ENCODE measurements at places on chromosomes 1 and 21.

- no peak for DNase-seq
Measured at GRCh38 chr1:116159611-116160010, 48.4 kb downstream of the MAB21L3 start.

DNA sequence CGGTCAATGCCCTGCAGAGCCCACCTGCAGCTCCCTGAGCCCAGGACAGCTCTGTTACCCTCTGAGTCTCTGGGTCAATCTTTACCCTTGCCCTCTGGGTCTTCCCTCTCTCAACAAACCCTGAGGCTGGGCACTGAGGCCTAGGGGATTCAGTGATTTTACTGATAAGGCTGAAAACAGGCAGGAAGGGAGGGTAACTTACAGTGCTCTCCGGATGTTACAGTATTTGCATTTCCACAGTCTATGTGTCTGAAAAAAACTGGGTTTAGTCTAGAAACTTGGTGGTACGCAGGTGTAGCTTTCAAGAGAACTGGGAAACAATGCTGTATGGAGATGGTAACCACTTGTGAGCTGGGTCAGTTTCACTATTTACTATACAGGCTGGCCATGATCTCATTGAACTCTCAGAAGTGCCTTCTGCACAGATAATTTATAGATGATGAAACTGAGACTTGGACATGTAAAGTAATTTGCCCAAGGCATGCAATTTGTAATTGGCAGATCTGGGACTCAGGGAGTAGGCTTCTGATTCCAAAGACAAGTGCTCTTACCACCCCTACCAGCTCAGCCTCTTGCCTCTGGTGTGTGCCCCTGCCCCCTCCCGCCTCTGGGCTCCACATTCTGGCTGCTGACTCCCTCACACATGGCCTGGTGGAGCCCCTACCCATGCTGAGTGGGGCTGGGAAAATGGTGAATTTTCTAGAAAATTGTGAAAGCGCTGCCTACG is 48.8 kb downstream of the TENT5C start:
- DNase-seq = peak; percentile 48

DNA sequence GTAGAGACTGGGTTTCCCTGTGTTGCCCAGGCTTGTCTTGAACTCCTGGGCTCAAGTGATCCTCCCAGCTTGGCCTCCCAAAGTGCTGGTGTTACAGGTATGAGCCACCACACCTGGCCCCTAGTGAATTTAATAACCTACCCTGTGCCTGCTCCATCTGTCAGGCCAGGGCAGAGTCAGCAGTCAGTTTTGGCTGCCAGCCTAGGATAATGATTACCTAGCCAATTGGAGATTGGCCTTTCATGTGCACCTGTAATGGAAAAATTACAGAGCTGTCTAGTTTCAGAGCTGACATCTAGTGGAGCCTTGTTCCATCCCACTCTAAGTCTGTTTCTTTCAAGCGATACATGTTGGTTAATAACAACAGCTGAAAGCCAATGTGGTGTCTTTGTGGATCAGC is 92.0 kb downstream of the DIRAS3 start:
- no peak for DNase-seq

DNA sequence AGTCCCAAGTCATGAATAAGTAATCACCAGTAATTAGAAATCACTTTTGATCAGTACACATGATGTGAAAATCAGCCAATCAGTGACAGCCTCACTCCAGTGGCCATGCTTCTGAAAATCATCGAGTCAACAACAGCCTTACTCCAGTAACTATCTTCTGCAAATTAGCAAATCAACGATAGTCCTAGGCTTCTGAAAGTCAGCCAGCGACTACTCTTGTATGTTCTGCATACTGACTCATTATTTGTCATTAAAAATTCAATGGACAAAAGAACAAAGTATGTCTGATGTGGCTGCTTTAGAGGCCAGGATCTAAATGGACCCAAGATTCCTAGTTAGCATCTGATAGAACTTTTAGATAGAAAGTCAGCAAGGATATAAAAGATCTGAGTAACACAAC is 102.5 kb downstream of the GPR52 start:
- no peak for DNase-seq

DNA sequence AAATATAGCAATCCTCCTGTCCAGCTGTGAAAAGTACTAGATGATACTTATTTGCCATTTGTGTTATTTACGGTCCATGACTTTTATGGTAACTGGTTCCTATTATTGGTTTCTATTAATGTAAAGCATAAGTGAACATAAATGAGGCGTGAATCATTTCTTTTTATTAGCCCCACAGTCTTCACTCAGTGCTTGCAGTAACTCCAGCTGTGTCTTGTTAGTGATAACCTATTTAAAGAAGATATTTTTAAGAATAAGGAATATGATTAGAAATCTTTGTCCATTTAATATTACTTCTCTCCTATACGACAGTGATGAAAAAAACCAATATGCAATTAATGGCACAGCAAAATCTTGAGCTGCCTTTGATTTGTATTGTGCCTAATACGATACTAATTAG is 149.9 kb downstream of the SPATA17 start:
- no peak for DNase-seq

DNA sequence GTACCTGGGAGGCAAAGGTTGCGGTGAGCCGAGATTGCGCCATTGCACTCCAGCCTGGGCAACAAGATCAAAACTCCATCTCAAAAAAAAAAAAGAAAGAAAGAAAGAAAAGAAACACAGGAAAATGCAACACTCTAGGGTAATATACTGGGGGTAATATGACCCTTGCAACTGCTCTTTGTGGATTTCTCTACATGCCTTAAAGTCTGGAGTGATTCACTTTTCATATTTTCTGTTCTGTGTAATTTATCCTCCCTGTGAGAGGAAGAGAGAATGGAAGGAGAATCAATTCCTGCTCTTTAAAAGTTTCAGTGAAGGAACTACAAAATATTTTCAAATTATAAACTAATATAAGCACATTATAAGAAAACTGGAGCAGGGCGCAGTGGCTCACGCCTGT is 22.7 kb downstream of the RIT1 start:
- DNase-seq = no peak

DNA sequence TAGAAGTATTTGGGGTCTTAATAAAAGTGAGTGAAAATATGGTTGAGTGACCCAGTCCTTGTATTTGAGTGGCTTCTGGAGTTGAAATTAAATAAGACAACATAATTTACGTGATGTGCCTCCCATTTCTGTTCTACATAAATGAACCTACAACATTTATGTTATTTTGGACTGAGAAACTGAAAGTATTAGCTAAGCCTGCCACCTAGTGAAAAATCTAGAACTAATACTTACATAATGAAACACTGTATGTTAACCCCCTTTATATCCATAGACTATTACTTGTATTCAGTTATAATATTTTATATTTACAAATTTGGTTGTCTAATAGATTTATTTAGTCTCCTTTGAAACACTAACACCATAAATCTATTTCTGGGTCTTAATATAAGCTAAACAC is 298.9 kb downstream of the KCNT2 start:
- peak; percentile 70 for DNase-seq

GRCh38 chr21:22965455-22966135 is 1967.4 kb downstream of the NCAM2 start:
- no peak for DNase-seq

DNA sequence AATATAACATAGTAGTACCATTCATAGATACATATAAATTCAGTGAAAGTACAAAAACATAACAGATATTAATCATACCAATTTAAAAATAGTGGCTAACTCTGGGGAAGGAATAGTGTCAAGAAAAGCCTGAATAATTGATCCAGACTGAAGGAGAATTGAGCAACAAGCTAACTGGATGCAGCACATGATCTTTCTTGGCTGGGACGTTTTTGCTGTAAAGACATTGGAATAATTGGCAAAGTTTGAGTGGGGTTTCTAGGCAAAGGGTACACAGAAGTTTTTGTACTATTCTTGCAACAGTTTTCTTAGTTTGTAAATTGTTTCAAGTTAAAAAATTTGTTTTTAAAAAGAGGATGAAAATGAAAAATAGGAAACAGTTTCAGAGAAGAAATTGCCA is 2.6 kb upstream of the SH3GLB1 start:
- no peak for DNase-seq

- DNase-seq = no peak
Measured at GRCh38 chr21:43644071-43644470, 15.2 kb downstream of the HSF2BP start.

GRCh38 chr1:223706077-223706973 is 6.0 kb upstream of the CAPN2 start:
- no peak for DNase-seq

DNA sequence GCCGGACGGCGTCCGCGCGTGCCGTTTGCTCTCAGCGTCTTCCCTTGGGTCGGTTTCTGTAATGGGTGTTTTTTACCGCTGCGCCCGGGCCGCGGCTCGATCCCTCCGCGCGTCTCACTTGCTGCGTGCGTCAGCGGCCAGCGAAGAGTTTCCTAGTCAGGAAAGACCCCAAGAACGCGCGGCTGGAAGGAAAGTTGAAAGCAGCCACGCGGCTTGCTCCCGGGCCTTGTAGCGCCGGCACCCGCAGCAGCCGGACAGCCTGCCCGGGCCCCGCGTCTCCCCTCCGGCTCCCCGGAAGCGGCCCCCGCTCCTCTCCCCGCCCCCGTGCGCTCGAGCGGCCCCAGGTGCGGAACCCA is 159.8 kb downstream of the RUNX1 start:
- DNase-seq = peak; percentile 60

DNA sequence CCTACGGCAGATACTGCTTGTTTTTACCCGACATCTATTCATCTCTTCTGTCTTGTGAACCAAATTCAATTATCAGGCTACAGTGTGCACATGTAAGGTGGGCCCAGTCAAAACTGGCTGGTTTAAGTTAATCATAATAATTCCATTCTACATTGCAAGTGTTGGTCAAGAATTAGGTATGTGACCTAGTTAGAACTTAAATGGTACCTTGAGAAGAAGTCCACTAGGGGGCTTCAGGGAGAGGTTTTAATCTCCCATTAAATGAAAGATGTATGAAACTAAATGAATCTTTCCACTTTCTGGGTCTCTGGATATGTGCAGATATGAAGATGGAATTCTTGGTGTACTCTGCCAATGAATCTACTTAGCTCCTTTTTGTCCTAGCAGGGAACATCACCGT is 187.1 kb downstream of the CDC42BPA start:
- peak; percentile 60 for DNase-seq

GRCh38 chr1:117501281-117501680 is 104.6 kb upstream of the TENT5C start:
- no peak for DNase-seq

DNA sequence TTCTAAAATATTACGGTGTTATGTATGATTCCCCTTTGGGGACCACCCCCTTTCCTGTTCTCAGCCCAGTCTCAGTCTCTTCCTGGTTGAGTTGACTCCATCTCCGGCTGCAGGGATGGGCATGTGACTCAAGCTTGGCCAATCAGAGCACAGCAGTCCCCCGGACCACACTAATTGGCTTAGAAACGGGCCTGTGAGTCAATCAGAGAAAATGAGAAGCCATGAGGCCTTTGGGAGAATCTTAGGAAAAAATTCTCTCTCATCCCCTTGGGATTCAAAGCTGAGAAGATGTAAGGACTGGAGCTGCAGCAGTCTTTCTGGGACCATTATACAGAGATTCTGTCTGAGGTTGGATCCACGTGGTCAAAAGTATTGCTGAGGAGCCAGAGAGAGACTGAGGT is 10.7 kb upstream of the FHAD1 start:
- DNase-seq = no peak

DNA sequence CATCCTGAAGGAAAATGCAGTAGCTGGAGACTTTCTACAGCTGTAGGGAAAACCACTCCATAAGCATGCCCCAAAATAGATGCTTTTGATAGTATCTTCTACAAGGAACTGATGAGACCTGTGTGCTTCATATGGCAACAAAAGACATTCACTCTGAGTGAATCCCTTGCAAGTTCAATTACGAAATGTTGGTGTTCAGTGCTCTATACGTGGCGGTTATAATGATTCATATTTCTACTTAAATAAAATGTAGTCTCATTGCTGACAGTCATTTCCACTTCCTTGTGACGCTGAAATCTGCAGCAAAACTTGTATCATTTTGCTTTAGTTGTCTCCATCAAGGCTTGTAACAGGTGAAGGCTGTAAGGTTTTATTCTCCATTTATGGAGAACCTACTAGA is 20.6 kb downstream of the TOR1AIP2 start:
- no peak for DNase-seq

GRCh38 chr1:66704177-66704875 is 47.9 kb upstream of the DYNLT5 start:
- DNase-seq = no peak

GRCh38 chr1:162387226-162388082 is 5.9 kb downstream of the C1orf226 start:
- no peak for DNase-seq

DNA sequence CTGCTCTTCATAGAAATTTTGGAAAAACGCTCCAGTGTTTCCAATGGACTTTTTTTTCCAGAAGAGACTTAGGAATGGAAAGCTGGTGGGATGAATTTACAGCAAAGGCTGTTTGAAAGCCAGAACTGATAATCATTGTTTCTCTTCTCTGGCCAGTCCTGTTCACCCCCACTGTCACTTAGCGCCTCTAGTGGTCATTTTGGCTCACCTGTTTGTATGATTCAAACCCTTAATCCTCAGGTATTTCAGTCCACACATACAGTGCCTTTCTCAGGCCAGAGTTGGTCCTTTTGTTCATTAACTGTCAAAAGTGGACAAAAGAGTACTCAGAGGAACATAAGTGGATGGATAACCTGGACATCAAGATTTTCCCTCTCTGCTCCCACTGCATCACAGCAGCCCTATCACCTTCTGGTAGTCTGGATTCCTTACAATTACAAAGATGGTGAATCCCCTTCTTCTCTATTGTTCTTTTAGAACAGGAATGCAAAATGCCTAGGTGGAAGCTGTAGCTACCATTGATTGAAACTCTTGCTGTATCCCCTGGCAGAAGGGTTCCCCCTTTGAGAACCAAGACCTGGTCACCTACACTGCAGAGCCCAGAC is 177.6 kb upstream of the OLFM3 start:
- DNase-seq = peak; percentile 17

- no peak for DNase-seq
Measured at GRCh38 chr1:58966103-58966916, 182.5 kb upstream of the JUN start.

- no peak for DNase-seq
Measured at GRCh38 chr1:32256473-32257226, 5.6 kb downstream of the LCK start.

GRCh38 chr1:65958561-65959350 is 166.1 kb downstream of the PDE4B start:
- DNase-seq = peak; percentile 55

- DNase-seq = no peak
Measured at GRCh38 chr1:2981981-2982614, 39.2 kb upstream of the ACTRT2 start.
